ENCODE measurements at places on chromosomes 1 and 21.

GRCh38 chr1:81551946-81552345, 248.8 kb upstream of the ADGRL2 start:
- DNase-seq = no peak

- DNase-seq = no peak
These were observed 19.9 kb upstream of the NRIP1 start for GRCh38 chr21:15084668-15085067.

GRCh38 chr1:29540801-29541357, 304.6 kb downstream of the PTPRU start:
- no peak for DNase-seq

GRCh38 chr1:211382182-211382713, 55.6 kb downstream of the TRAF5 start:
- DNase-seq = no peak

GRCh38 chr1:58031416-58031815, 515.1 kb downstream of the OMA1 start:
- DNase-seq = no peak

DNA sequence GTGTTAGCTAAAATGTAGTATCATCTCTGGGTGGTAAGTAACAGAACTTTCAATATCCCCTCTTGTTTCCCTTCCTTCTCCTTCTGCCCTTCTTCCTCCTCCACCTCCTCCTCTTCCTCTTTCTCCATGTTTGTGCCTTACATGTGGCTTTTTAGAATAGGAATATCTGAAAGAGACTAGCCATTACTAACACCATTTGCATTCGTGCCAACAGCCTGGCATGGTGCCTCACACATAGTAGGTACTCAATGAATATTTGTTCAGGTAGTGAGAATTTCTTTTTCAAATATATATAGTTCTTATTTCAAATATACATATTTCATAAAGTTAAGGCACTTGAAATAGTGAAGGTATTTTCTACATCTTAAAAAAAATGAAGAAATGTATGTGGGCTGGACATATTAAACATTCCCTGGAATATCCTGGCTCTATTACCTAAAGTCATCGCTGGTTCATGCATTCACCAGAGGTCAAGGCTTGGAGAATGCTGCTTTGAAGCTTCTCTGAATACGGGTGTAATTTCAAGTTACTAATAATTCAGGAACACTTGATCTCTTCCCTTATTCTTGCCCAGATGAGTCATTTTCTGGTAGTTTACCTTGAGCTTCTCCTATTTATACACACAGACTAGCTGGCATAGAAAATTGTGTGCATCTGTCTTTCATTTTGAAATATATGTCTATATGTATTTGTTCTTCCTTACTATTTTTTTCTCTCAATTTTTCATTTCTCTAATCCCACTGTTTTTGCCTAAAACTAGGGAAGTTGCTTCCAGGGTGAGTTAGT, 319.4 kb downstream of the TGFB2 start:
- DNase-seq = no peak

DNA sequence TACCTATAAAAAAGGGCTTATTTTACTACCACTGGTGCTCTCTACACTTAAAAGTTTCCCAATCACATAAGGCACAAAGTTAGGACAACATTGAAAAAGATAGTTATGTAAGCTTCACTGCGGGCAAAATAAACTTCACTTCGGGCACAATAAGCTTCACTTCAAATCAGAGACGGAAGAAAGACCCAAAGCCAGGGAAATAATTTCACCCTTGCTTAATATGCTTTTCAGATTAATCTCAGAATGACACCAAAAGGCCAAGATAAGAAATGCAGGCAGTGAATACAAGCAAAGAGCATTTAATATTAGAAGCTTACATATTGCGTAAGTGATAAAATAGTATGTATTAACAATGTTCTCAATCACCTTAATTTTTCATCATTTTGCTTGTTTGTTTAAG, 444.2 kb downstream of the SETD4 start:
- DNase-seq = peak; percentile 43

GRCh38 chr1:115222616-115223402, 115.2 kb downstream of the NGF start:
- DNase-seq = no peak

DNA sequence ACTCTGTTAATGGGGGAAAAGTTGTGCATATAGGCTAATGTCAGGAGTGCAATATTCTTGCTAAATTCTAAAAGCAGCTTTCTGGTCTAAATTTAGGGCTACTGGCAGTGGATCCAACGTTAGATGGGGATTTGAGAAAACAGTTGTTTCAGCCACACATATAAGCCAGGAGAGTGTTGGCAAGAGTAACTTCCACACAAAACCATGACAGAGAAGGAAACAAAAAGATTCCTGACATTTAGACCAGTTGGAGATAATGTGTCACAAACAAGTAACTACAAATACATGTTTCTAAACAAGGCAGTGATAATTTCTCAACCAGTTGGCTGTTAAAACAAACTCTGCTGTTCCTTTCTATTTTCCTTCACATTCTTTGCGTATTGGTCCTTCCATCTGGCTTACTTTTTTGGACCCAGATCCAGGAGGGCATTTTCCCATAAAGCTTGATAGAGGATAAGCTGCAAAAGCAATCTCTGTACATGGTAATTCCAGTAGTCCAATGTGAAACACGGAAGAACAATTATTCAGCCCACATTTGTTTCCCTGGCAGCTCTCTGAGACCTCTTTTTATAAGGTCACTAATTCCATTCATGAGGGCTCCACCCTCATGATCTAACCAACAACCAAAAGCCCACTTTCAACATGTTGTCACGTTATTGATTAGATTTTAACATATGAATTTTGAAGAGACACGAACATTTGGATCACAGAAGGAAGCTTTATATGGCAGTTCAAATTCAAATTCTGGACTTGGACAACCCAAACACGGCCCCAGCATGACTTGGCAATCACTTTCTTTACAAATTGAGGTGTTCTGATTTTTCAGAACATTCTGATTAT, 1888.6 kb downstream of the MRPL39 start:
- DNase-seq = no peak

DNA sequence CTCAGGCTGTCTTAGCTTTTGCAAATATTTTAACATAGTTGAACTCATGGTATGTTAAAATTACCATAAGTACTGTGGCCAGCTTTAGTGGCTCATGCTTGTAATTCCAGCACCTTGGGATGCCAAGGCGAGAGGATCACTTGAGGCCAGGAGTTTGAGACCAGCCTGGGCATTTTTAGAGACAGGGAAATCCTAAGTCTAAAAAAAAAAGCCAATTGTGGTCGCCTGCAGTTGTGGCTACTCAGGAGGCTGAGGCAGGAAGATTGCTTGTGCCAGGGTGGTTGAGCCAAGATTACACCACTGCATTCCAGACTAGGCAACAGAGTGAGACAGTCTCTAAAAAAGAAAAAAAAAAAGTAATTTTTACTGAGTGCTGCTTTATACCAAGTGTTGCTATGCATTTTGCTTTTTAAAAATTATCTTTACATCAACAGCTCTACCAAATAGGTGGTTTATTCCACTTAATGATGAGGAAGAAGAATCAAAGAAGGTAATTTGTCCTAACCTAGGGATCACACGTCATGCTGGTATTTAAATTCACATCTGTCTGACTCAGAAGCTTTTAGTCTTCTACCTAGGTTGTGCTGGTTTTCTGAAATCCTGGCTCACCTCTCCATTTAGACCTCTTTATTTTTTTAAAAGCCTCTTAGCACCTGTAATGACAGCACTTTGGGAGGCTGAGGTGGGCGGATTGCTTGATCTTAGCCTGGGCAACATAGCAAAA, 16.8 kb downstream of the PPP1R12B start:
- no peak for DNase-seq

GRCh38 chr1:190699165-190699564, 221.5 kb upstream of the BRINP3 start:
- no peak for DNase-seq

DNA sequence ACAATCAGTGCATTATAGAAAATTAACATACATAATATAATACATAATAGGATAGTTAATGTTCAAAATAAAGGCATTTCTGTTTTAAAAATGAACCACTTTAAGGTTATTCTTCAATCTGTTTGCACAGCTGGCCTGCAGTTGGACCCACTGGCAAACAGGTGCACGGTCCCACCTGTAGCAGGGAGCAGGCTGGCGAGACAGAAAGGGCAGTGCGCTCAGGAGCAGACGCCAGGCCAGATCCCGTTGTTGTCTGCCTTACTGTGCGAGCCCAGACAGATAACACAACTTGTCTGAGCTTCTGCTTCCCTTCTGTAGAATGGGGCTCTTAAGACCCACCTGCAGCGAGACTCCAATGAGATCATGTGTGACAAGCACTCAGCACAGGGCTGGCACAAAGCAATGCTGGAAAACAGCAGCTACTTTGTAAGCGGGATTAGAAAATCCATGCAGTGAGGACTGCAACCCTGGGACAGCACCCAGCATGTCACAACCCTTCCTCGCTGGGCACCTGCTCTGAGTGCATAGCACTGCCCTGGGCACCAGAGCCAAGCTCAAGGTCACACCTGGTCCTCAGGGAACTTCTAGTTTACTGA, 33.5 kb downstream of the VPS26C start:
- DNase-seq = no peak

GRCh38 chr1:99529002-99529401, 116.9 kb upstream of the PALMD start:
- DNase-seq = no peak

- no peak for DNase-seq
These were observed 86.2 kb downstream of the TTC3 start for GRCh38 chr21:37159053-37159776.

GRCh38 chr1:30753660-30754123, 3.9 kb downstream of the LAPTM5 start:
- peak; percentile 46 for DNase-seq

DNA sequence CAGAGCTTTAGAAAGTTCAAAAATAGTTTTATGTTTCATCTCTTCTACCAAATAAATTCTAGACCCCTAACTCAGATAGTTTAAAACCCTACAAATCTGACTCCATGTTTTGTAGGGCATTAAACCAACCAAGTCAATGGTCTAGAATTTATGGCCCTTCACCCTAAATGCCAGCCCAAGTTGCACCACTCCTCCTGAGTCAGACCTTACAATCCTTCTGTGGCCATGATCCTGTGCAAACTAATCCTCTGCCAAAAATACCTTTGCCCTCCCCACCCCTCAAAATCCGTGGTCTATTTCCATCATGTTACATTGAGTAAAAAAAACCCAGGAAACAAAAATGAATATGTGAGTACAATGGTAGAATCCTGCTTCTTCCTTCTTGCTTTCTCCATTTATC, 179.3 kb downstream of the NR5A2 start:
- no peak for DNase-seq

- DNase-seq = no peak
These were observed 9.9 kb upstream of the LDLRAD1 start for GRCh38 chr1:54027848-54028247.

- DNase-seq = no peak
These were observed 4.7 kb upstream of the PCSK9 start for GRCh38 chr1:55034476-55035133.

GRCh38 chr1:65165269-65165993, 17.4 kb downstream of the AK4 start:
- peak; percentile 98 for DNase-seq

DNA sequence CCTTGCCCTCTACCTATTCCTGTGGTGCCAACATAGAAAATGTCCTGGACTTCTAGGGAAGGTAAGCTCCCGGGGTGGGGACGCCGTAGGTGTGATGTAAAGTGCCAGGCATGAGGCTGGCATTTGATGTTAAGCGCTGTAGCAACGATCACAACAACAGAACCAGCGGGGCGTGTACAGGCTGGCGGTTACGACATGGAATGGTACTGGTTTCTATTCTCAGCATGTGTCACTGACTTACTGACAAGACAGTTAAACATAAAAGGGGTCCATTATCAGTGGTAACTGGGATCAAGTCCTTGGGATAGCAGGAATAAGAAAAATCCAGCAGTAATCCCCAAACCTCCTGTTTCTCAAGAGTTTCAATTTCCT, 58.9 kb downstream of the TGFBR3 start:
- no peak for DNase-seq

- no peak for DNase-seq
These were observed 10.6 kb downstream of the ZZZ3 start for GRCh38 chr1:77671836-77672235.

DNA sequence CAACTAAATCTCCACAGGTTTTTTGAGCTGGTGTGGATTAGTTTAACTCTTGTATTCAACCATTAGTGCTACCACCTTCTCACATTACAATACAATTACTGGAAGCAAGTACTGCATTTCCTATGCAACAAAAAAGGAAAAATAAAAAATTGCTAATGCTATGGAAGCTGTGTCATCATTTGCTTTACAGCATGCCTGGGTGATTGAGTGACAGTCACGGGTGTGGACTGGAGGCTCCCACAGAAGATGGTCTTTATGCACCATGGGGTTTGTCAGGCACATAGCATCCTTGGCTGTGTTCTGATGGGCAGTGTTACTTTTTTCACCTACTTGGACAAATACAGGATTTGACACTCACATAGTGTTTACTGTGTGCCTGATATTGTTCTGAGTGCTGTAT, 262.3 kb downstream of the TM2D1 start:
- no peak for DNase-seq

- no peak for DNase-seq
These were observed 776 bp downstream of the HLCS start for GRCh38 chr21:36965720-36966065.

DNA sequence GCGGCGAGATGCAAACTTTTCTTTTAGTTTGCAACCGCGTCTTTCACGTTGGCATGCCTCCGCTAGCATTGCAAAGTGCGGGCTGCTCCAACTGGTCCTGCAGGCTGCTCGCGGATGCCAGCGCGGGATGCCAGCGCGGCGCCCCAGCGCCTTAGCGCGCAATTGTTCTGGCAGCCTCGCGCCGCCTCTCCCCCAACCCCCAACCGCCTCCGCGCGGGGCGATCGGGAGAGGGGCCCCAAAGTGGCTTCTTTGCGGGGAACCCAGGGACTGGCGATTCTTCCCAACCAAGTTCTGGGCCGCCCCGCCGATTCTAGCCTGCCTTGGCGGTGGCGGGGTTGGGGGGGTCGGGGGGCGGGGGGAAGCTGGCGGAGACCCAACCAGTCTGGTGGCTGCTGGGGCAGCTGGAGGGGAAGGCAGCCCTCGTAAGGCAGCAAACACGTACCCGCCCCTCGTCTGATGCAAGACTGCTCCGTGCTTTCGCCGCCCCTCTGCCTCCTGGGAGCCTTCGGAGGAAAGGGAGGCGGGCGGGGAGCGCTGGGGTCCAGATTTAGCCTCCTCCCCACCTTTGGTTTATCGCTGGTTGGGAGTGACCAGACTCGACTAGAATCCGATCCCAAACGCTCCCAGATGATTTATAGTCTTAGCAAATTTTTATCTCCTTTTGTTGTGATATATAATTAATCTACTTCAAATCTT, 756 bp downstream of the PHGDH start:
- peak; percentile 87 for DNase-seq

GRCh38 chr1:106517224-106517623, 539.2 kb upstream of the PRMT6 start:
- DNase-seq = no peak

GRCh38 chr1:29736582-29737188, 500.4 kb downstream of the PTPRU start:
- DNase-seq = peak; percentile 36
